Stimulated activated CD8-positive, alpha-beta memory T cell treated with anti-CD3 and anti-CD28 coated beads, Interleukin-4, amount 100 ng/mL, for 4 hours (primary cell): ENCODE measurements at places on chromosomes 5 and 9.

DNA sequence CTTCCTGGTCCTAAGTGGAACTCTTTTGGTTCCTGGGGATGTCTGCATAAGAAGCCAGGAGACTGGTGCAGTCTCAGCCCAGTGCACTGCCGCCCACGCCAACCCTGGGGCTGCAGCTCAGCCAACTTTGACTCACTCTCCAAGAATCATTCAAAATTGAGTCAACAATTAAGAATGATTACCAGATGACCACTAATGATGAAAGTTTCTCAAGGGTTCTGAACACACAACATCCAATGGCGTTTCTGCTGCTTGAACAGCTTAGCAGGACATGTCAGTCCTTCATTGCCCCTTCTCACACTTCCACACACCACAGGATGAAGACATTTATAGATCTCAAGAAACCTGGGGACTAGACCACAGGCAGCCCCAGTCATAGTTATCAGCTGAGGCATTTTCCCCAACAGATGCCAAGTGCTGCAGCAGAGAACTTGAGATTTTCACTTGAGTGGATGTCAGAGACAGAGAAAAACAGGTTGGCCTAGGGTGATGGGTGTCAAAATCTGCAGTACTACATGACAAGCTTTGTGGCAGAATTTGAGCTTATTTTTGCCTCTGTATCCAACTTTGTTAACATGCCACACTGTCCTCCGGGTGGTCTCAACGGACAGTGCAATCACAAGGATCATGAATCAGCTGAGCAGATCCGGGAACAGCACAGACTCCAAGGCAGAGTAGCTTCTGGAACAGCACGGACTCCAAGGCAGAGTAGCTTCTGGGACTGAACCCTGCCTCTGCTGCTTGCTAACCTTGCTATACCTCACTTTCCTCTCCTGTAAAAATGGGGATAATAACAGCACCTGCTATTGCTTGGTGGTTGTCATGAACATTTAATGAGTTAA is 356.1 kb downstream of the SPOCK1 start:
- no peak for DNase-seq

DNA sequence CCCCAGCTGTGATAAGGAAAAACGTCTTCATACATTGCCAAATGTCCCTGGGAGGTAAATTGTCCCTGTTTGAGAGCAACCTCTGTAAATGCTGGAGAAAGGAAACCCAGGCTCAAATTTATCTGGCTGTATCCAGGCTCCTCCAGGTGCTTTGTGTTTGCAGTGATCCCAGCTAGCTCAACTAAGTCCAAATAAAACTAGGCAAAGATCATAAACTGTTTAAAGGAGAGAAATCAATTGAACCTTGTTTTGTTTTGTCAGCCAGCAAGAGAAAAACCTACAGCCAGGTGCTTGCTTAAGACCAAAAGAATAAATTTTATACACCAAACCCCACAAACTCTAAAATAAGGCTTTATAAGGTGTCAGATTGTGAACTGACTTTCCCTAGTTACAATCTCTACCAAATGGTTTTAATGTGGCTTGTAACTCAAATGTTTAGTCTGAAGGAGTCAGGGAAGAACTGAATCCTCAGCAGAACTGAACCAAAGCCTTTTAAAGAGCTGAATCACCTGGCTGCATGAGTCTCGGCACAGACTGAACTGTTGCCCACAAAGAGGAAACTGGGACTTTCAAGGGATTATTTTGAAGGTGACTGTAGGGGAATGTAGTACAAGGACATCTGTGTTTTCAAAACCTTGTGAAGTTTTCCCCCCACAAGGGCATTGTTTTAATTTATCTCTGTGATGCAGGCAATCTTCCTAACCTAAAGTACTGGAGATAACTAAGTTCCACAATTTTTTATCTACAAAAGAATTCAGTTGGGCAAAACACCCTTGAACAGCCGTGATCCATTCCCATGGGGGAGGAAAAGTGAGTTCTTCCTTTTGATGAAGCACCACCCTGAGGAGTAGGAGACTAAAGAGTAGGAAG is 201.7 kb upstream of the TARS1 start:
- no peak for DNase-seq

DNA sequence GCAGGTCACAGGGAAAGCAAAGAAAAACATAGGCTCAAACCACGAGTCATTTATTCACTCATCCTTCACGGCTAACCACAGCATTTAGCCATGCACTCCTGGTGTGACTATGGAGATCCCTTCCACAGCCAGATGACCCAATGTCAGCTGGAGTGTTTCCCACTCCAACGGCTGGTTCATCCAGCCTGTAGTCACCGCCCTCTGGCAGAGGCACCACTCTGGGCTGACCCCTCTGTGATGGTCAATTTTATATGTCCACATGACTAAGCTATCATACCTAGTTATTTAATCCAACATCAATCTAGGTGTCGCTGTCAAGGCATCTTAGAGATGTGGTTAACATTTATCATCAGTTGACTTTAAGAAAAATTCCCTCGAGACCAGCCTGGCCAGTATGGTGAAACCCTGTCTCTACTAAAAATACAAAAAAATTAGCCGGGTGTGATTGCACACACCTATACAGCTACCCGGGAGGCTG is 9.5 kb upstream of the PHF19 start:
- no peak for DNase-seq

DNA sequence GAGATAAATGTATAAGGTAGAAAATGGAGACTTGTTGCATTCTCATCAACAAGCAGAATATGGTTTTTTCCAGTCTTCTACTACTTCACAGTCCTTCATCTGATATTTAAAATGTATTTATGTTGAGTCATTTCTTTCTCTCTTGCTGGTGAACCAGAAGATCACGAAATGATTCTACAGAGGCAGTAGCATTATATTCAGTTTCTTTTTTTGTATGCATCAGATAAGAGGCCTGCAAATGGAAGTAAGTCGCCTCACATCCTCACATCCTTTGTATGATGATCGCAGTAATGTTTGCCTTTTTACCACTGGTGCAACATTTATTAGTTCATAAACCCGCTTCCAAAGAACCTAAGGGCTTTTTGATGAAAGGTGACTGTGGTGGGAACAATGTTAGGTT is 22.1 kb upstream of the IL13 start:
- no peak for DNase-seq
